ENCODE measurements at places on chromosomes 12 and 14.

- DNase-seq = no peak
These were observed 96.1 kb upstream of the DIO3 start for GRCh38 chr14:101464984-101465794.

- no peak for DNase-seq
These were observed 85.4 kb downstream of the LRRK2 start for GRCh38 chr12:40310211-40310610.

GRCh38 chr14:93949511-93950075, 22.4 kb downstream of the FAM181A start:
- no peak for DNase-seq

DNA sequence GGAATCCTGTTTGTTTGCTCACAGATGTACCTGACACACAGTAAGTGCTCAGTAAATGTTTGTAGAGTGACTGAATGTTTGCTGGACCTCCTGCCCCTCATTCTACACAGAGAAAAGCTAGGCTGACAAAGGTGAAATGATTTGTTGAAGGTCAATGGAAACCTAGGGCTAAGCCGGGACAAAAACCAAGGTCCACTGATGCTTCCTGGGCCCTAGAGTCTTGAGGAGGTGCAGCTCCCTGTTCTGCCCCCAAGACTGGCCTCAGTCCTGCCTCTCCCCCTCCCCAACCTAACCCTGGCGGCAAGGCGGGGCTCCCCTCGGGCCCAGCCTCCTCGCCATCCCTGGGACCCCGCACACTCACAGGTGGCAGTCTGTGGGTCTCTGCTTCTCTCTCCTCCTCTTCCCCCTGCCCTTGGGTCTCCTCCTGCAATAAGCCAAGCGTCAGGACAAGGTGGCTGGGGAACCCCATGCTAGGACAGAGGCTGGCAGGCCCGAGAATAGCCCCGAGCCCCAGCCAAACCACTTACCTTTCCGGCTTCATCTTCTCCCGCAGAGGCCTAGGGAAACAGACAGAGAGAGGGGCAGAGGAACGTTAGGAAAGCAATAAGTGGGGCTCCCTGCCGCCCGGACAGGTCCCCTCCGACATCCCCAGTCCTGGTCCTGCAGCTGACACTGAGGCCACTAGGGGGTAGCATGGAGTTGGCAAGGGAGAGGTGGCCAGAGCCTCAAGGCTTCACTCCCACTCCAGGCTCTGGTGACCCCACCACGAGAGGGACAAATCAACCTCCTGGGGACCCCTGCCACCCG, 9.3 kb downstream of the PGF start:
- peak; percentile 95 for DNase-seq

DNA sequence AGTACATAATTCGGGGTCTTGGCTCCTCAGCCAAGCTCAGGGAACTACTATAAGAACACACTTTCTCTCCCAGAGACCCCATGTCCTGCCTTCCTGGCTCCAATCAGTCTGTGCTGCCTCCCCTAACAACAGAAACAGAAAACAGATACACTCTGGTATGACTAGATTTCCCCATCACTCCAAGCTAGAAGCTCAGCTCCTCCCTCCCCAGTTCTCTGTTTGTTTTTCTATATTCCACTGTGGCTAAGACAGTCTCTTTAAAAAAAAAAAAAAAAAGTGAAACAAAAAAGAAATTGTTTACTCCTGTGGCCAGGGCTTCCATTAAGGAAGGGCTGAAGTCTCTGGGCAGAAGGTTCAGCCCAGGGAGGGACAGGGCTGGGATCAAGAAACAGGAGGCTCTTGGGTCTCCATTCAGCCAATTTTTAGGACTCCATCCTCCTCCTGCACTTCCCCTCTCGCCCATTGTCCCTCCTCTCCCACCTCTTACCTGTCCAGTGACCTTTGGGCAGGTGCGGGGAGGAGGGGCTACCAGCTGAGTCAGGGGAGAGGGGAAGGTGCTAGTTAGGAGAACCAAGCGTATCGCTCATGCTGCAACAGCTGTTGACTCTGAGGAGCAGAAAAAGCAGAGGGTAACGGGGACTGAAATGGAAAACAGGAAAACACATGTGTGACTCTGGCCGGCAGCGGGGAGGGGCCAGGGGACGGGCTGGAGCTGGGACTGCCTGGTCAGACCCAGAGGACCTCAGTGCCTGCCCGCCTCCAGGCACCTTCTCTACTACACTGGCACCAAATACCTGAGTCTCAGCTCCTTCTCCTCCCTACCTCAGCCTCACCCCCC, 4.1 kb upstream of the SLC7A7 start:
- DNase-seq = no peak

DNA sequence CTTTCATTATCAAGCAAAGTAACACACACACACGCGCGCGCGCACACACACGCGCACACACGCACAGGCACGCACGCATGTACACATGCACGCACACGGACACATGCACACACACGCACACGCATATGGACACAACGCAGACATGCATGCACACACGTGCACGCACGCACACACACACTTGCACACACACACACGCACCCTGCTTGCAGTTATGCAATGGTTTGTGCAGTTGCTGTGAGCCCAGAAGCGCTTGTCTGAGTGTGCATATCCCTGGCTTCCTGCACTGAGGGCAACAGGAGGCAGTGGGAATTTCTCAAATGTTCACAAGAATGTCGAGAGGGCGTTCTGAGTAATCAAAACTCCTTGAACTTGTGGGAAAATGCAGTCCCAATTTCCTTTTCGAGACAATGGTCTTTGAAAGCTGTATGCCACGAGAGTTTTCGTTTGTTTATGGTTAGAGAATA, 41.6 kb downstream of the NFKBIA start:
- DNase-seq = no peak

DNA sequence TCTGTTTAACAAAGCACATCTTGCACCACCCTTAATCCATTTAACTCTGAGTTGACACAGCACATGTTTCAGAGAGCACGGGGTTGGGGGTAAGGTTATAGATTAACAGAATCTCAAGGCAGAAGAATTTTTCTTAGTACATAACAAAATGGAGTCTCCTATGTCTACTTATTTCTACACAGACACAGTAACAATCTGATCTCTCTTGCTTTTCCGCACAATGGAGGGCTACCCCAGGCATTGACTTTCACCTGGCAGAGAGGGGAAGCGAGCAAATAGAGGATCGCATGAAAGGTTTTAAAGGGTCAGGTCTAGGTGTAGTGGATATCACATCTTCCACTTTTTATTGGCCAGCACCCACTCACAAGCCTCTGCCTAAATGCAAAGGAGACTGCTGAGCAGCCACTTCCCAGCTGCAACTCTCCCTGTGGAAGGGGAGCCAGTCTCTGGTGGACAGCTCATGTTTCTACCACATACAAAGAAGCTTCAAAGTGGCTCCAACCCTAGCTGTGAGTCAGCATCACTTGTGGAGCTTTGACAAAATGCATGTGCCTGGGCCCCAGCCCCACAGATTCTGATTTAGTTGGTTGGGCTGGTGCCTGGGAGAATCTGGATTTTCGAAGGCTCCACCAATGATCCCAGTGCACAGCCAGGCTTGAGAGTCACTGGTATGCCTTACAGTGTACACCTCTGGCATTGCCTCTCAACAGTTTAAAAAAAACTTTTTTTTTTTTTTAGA, 7.2 kb upstream of the FNTB start:
- DNase-seq = no peak

GRCh38 chr14:105588236-105588860, 62.0 kb downstream of the TMEM121 start:
- no peak for DNase-seq

DNA sequence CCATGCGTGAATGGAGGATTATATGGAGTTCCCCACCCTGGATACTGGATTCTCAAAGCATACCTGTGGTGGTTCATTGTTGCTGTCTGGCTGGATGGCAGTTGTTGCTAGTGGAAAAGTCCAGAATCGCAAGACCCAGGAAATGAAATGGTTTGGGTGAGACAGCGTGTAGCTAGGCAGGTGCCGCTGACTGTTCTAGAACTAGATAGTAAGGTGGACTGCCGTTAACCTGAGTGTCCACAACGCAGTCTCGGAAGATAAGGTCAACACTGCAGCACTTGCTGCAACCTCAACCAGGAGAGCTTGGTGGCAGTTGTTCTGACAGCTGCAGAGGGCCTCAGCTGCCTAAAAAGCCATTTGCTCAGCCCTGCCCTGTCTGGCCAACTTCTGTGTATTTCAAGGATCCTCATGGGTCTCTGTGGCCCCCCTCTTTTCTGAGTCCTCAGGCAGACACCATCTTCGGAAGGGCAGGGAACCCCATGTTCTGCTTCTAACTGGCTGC, 15.5 kb upstream of the IRF2BPL start:
- no peak for DNase-seq

- no peak for DNase-seq
These were observed 7.6 kb upstream of the LGR5 start for GRCh38 chr12:71431991-71432390.

- no peak for DNase-seq
These were observed 36.6 kb upstream of the CLMN start for GRCh38 chr14:95356245-95356869.
